ENCODE measurements at places on chromosomes 13 and 19.

DNA sequence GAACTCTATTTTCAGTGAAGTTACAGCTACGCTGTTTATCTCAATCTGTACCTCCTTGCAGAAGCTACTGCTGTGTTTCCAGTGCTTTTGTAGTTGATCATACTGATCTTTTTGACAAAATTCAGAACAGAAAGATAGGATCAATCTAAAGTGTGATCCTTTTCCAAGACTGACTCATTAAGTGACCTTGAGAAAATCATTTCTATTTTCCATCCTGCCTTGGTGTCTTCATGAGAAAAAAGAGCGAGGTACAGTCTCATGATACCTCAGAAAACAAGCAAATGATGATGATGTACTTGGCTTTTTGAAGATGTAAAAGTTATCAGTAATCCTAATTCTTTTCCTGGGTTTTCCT lies 46.0 kb upstream of the GPR183 start:
- DNase-seq: no peak

DNA sequence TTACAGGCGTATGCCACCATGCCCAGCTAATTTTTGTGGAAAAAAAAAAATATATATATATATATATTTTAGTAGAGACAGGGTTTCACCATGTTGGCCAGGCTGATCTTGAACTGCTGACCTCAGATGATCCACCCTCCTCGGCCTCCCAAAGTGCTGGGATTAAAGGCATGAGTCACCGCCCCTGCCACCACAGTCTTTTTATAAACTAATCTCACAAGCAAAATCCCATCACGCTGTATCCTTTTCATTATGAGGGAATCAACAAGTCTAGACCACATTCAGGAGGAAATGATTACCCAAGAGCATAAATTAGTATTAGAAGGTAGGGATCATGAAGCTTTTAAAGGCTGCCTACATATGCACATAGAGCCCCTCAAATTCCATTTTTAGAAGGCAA lies 210.6 kb upstream of the NBEA start:
- DNase-seq: no peak

- DNase-seq: no peak
These were observed 7.8 kb upstream of the SELENOV start for GRCh38 chr19:39506944-39507714.

DNA sequence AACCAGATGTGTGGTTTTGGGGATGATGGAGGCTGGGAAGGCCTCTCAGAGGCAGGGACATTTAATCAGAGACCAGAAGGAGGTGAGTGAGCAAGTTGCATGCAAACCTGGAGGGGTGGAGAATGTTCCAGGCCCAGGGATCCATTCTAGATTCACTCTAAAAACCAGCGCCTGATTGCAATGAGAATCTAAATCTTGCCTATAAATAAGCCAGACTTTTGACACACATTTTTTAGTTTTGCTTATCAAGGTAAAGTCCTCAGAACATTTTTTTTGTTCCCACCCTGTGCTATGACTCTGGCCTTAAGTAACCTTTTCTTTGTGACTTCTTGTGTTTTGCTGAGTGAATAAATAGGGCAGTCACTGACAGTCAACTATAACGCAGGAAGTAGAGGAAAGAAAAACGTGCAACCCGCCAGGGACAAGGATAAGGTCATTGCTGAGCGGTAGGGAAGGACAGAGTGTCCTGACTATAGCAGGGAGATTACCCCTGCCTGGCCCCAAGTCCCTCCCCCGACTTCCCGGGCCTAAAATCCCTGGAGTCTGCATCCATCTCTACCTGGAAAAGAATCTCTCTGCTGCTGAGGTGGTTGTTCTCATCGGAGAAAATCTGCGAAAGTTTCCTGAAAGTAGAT lies 14.4 kb downstream of the RGL3 start:
- no peak for DNase-seq

DNA sequence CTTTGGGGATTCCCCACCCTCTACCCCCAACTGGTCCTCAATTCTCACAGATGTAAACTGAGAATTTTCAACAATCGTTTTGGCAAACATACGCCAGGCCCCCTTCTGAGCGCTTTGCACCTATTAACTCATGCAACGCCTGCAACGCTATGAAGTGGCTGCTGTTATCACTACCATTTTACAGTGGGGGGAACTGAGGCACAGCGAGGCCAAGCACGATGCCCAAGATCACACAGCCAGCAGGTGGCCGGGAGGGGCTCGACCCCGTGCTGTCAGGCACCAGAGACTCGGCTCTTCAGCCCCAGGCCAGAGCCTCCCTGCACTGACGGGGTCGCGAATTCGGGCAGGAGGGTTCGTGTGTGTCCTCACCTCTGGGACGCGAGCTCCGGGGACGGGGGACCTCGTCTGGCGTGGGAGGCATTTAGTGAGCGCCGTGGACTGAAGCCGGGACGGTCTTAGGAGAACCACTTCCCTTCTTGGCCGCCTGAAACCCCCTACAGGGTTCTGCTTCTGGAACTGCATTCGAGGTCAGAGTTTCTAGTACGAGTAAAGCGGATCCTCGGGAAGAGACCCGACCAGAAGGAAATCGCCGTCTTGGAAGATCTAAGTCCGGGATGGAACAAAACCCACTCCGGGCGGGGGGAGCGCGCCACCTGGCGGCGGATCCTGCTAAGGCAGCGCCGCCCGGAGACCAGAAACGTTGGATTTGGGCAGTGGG lies 21.0 kb downstream of the ZNF114 start:
- no peak for DNase-seq

DNA sequence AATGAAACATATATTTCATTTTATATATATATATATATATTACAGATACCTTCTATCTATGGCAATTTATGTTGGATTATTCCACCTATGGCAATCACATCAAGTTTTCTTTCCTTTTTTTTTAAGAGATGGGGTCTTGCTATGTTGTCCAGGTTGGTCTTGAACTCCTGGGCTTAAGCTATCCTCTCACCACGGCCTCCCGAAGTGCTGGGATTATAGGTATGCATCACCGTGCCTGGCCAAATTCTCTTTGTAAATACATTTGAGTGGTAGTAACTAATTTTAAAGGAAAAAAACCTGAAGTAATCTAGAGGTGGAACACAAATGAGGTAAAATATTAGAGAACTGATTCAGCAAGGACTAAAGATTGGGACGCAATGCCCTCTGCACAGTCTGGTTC lies 21.6 kb upstream of the BRD4 start:
- DNase-seq: no peak

DNA sequence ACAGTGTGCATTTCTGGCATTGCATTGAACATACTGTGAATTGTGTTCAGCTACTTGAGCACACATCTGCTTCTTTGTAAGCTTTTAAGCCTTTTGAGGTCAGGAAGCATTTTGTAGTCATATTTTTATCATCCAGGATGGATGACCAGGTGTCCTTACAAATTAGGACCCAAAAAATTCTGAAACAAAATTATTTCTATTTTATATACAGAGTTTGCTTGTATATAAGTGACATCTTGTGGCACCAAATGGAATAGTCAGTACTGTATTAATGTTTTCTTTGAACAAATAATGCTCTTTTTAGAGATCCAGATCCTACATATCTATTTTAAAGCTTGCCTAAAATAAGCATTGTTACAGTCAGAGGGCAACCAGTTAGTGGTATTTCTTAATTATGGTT lies 9.5 kb upstream of the SUPT20H start:
- no peak for DNase-seq

- DNase-seq: no peak
These were observed 53.0 kb downstream of the EDNRB start for GRCh38 chr13:77865622-77866021.
